ENCODE measurements at places on chromosomes 5 and 9.

DNA sequence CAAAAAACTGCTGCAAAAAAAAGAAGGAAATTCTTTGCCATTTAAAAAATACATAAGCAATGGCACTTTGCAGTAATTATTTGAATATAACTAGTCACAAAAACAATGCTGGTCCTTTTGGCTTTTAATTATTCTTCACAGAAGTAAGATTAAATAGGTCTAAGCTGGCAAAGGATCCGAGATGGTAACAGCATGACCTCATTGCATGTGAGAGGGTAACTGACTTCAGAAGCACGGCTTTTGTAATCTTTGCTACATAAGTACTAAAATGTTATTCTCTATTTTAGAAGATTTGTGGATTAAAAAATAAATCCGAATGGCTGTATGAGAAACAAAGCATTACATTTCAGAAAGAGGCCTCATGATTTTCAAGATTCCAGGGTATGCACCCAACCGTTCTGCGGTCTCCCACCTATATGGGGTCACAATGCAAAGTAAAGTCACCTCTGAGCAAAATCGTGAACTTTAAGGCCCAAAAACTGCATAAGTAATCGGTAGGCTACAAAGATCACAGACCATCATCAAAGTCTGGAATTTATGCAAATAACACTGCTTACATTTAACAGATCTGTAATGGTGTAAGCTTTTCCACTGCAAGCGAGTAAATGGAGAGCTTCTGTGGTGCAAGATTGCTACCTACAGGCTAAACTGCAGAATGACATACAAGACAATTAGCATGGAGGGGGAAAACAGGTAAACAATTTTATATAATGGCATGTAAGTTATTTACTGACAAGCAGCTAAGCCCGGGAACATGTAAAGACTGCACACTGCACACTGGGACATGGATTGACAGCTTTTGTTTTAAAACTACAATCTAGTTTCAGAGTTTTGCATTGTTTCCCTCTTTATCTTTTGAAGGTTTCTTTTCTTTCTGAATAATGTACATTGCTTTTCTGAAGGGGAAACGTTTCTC lies 231.6 kb downstream of the SLF1 start:
- DNase-seq = peak; percentile 18

- DNase-seq = no peak
Observed at GRCh38 chr5:177550122-177550521, 4.2 kb downstream of the FAM193B start.

DNA sequence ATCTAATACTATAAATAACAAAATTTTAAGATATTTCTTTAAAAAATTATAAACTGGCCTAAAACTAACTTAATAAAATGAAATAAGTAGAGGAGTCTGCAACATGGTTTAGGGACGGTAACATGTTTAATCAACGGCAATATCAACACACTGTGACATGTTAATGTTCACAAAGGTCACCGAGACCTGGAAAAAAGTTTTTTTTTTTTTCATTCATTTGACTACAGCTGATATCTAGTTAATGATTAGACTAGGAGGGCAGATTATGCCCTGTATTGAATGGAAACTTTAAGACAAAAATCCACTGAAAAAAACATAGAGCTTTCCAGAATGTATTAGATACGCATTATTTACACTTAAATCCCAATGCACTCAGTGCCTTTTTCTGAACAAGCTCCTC lies 67.0 kb upstream of the CDK5RAP2 start:
- no peak for DNase-seq

DNA sequence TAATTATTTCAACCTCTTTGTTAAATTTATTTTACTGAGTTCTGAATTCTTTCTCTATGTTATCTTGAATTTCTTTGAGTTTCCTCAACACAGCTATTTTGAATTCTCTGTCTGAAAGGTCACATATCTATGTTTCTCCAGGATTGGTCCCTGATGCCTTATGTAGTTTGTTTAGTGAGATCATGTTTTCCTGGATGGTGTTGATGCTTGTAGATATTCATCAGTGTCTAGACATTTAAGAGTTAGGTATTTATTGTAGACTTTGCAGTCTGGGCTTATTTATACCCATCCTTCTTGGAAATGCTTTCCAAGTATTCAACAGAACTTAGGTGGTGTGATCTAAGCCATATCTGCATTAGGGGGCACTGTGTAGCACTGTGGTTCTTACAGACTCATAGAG lies 70.2 kb upstream of the SLC27A6 start:
- DNase-seq = no peak

DNA sequence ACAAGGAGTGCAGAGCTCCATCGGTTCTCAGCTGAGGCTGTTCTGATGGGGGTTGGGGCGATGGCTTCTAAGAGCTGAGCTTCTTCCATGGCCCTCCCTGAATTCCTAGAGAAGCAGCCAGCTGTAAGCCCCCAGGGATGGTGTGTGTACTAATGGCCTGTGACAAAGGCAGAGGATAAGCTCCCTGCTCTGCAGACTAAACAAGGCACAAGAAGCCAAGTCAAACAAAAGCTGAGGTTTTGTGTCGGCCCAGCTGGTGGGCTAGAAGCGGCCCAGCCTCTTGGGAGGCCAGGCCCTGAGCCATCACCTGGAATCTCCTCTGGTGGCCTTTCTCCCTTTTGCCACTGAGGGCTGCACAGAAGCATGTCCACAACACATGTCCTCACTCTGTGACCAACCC lies 75.0 kb upstream of the XPA start:
- no peak for DNase-seq

DNA sequence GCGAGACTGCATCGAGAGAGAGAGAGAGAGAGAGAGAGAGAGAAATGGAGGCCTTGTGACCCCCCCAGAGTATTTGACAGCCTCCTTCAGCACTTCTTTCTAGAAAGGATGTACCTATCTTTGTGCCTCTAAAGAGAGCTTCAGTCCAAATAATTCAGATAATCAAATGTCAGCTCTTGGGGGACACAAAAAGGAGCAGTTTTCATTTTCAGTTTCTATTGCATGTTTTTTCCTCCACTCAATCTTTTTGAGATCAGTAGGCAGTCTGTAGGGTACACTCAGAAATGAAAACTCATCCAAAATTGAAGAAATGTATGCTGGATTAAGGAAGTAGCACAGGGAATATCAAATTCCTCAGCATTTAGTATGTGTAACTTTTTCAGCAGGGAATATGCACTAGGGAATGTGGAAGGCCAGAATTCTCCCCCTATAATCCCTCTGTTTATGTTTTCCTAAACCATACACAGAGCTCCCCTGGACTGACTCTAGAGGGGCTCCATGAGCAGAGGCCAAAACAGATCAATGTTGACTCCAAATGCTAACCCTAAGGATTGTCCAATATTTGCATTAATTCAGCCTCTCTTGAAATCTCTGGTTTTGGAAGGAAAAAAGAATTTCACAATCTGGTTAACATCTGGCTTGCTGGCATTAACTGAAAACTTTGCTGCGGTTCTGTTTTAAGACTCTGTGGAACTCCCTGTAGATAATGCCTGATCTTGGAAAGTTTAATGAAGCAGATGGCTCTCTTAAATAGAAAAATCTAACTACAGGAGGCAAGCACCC lies 250.1 kb downstream of the CEMIP2 start:
- no peak for DNase-seq

DNA sequence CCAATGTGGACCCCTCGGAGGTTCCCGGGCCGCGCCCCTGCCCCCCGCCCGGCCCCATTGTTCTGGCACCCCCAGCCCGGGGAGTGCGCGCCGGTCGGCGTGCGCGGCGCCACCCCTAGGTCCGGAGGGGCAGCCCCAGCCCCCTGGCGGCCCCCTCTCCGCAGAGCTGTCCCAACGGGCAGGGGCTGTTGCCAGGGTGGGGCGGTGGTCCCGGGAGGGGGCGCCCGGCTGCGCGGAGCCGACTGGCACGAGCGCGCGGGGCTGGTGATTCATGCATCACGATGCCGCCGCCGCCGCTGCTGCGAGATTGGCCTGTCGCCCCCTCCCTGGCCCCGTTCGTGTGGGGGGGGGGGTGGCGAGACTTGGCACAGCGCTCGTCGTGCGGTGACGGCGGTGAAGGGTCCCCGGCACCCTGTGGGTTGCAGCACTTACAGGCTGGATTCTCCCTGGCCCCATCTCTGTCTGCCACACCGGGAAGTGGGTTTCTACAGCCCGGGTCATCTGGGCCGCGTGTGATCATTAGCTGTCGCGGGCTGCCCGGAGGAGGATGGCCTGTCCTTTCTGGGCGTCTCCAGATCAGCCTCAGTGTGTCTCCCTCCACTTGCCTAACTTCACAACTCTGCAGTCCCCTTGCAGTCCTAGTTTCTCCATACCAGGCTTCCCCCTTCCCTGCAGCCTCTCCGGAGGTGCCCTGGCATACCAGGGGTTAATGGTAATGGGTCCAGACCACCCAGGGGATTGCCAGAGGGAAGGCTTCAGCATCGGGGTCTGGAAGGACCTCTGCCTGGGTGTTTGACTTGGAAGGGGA lies 858 bp downstream of the NCS1 start:
- peak; percentile 23 for DNase-seq

GRCh38 chr5:125026867-125027731 lies 280.7 kb upstream of the ZNF608 start:
- no peak for DNase-seq

DNA sequence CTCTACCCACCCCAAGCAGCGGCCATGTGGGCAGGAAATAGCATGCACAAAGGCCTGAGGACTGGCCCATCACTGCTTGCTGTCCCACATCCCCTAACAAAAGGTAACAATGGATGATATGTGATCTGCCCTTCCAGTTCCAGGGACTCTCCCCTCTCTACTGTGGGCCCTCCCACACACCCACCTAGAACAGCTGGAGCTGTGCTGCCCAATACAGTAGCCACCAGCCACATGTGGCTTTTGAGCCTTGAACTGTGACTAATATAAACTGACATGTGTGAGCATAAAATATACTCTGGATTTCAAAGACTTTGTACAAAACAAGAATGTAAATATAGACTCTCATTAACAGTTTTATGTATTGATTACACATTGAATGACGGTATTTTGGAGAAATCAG lies 78.1 kb downstream of the C5orf15 start:
- no peak for DNase-seq

DNA sequence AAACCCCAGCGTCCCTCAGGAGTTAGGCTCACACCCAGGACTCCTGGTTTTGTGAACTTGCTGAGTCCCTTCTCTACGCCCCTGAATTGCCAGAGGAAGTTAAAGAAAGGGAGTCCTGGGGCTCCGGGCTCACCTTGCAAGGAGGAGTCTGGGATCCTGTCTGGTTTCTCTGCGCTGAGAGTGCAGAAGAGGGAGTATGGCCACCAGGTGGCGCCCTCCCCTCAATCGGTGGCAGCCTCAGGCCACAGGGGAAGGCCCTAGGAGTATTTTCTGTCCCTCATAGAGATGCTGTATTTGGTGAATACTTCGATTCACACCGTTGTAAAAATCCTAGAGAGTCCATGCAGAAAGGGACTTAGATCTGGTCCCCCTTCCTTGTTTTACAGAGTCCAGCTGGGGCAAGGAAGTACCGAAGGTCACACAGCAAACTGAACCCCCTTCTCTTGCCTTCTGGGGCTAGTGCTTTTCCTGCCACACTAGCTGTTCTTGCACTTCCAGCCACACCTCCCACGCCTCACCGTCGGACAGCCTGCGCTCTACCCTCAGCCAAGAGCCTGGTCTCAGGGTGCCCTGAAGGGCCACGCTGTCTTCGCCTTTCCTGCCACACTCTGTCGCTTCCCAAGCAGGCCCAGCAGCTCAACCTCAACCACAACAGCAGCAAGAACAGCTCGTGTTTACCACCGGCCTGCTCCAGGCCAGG lies 10.2 kb downstream of the HAND1 start:
- peak; percentile 73 for DNase-seq
